ENCODE measurements at places on chromosomes 3 and 15. TPM values are rescaled to one million over a fixed set of nuclear protein-coding genes. Genes with fewer than 3 reads are reported as not detected.

The PLSCR2 gene
- total RNA-seq = not detected

The CP gene
- total RNA-seq = 30.7 TPM

The HRH1 gene
- 6.4 TPM for total RNA-seq

The DUOXA1 gene
- total RNA-seq = not detected

The APBA2 gene
- 18.4 TPM for total RNA-seq

The RTP1 gene
- not detected for total RNA-seq

The CNTN3 gene
- total RNA-seq = not detected

The A4GNT gene
- total RNA-seq = not detected

The UQCRC1 gene
- total RNA-seq = 232 TPM

The SV2B gene
- total RNA-seq = not detected
